ENCODE measurements at places on chromosomes 1 and 21. TPM values are rescaled to one million over a fixed set of nuclear protein-coding genes. Genes with fewer than 3 reads are reported as not detected.

The FMO3 gene
- not detected for total RNA-seq

The GJB5 gene
- total RNA-seq, result not detected

The AIRE gene
- not detected for total RNA-seq

The KCNA3 gene
- 16.2 TPM for total RNA-seq

The HSD3B1 gene
- not detected for total RNA-seq

The EVA1B gene
- total RNA-seq, result 6.5 TPM

GRCh38 chr1:106615473-106615872 is 441.0 kb upstream of the PRMT6 start:
- DNase-seq, result no peak
- H3K4me3 ChIP-seq, result no peak overlapping the region
- H3K27me3 ChIP-seq, result no peaks in the 10 kb centered on the region
- H3K27ac ChIP-seq, result no peak overlapping the region
- no peaks in the 10 kb centered on the region for H3K36me3 ChIP-seq

DNA sequence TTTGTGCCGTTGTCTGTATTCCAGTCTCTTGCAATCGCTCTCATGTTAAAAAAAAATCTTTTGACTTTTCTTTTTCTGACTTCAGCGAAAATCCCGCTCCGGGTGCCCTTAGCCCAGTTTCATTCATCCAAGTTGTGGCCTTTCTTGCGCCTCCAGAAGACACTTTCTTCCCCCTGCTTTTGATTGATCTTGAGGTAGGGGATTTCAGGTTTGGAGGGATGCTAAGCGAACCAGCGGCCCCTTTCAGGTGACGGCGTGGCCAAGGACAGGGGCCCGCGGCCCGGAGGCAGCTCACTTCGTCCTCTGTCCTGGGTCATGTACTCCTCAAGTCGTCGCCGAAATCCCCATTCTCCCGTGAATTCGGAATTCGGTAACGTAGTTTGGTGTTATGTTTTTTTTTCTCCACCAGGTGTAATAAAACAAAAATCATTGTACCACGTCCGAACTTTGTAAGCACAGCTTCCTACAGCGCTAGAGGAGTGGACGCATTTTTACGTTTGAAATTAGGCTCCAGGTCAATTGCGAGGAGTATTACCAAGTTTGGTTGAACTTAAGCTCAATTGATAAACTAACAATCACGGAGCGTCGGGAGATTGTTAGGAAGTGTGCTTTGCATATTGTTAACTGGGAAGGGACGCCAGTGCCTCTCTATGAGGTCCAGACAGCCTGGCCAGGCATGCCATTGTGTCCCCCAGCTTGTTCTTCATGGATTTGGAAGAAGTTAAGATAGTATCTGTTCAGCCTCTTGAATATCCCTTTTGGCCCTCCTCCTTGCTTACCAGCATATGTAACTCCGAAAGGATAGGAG is 1.1 kb downstream of the MRPS6 start:
- H3K4me1 ChIP-seq, result peaks cover 48% of the 10 kb centered on the region
- peak overlapping the region; percentile 95 for H3K4me3 ChIP-seq
- H3K27me3 ChIP-seq, result no peaks in the 10 kb centered on the region
- H3K36me3 ChIP-seq, result peaks cover 45% of the 10 kb centered on the region
- peak; percentile 15 for DNase-seq

DNA sequence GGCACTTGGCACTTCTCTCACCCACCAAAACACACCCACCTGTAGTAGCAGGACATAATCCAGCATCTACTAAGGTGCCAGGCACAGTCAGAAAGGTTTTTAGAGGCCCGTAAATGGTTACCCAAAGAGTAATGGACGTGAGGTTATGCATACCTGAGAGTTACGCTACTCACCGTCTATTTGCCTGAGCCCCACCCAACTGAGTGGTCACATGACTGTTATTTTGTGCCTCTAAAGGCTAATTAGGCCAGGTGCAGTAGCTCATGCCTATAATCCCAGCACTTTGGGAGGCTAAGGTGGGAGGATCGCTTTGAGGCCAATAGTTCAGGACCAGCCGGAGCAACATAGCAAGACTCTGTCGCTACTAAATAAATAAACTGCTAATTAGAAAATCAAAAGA is 11.0 kb downstream of the LMX1A start:
- peaks cover 60% of the 10 kb centered on the region for H3K27me3 ChIP-seq
- no peak for DNase-seq
- no peaks in the 10 kb centered on the region for H3K4me1 ChIP-seq
- no peaks in the 10 kb centered on the region for H3K36me3 ChIP-seq

GRCh38 chr1:116502671-116503314 is 68.0 kb downstream of the CD58 start:
- DNase-seq, result no peak
- no peak overlapping the region for H3K4me3 ChIP-seq
- no peaks in the 10 kb centered on the region for H3K36me3 ChIP-seq
- no peaks in the 10 kb centered on the region for H3K27me3 ChIP-seq
- H3K27ac ChIP-seq, result peak overlapping the region; percentile 95

- no peak overlapping the region for H3K4me3 ChIP-seq
- H3K27me3 ChIP-seq, result no peaks in the 10 kb centered on the region
- no peak overlapping the region for H3K27ac ChIP-seq
- peaks cover 22% of the 10 kb centered on the region for H3K4me1 ChIP-seq
Observed at GRCh38 chr1:10065344-10065685, 32.6 kb downstream of the UBE4B start.

DNA sequence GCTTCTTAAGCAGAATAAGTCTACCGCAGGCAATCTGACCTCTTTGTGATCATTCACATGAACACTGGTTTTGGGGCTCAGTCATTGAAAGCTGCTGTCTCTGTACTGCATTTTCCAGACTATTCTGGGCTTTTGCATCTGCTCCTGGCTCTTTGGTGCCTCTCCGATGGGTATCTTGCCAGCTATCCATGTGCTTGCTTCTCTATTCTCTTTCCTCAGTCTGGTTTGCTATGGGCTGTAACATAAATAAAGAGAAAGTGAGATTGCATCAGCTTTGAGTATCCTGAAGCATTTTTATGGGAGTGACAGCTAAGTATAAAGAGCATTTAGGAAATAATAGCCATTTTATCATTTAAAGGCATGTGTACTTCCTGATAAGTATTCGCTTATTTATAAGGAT is 70.7 kb downstream of the C1orf21 start:
- no peak for DNase-seq
- no peak overlapping the region for H3K4me3 ChIP-seq
- no peaks in the 10 kb centered on the region for H3K36me3 ChIP-seq
- no peak overlapping the region for H3K27ac ChIP-seq
- peaks cover 7% of the 10 kb centered on the region for H3K27me3 ChIP-seq
- H3K4me1 ChIP-seq, result no peaks in the 10 kb centered on the region

Measured in activated CD8-positive, alpha-beta T cell treated with anti-CD3 and anti-CD28 coated beads for 36 hours (primary cell).